ENCODE measurements at places on chromosomes 3 and 15. TPM values are rescaled to one million over a fixed set of nuclear protein-coding genes. Genes with fewer than 3 reads are reported as not detected.

The ECE2 gene
- not detected for total RNA-seq

The PLSCR5 gene
- not detected for total RNA-seq

The RAF1 gene
- 85.0 TPM for total RNA-seq

The COLQ gene
- 5.6 TPM for total RNA-seq

DNA sequence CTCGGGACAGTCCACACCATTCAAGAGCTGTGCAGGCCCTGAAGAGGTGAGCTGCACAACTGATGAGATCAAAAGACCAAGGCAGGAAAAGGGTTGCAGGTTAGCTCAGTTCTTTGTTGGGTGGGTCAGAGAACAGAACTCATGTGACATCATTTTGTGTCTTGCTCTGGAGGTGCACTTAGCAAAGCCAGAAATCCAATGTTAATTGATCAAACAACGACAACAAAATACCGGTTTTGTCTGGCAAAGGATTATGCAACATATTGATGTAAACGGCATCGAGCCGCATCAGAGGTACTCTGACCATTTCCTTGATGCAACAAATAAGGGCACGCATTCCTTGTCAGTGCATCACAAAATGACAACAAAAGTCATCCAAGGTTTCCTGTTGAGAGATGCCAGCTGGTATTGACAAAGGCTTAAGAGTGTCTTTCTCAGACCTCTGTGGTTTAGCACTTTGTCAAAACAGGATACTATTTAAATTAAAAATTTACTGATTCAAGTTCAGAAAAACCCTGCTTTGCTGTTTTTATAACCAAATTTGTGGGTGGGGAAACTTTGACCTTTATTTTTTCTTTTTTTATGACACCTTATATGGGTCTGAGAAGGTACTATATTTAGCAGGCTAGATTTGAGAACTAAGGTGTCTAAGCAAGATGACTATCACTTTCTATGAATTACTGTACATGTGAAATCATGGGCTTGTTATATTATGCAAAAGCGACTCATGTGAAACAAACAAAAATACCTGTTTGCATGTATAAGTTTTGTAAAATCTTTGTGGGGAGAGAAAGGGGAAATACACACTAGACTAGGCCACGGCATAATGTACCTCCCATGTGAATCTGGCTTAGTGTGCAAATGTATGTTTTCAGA lies 496.1 kb downstream of the FOXP1 start:
- peaks cover 14% of the 10 kb centered on the region for H3K36me3 ChIP-seq
- no peak overlapping the region for H3K4me3 ChIP-seq
- H3K27ac ChIP-seq, result peak overlapping the region; percentile 65
- peaks cover 51% of the 10 kb centered on the region for H3K4me1 ChIP-seq
- H3K27me3 ChIP-seq, result no peaks in the 10 kb centered on the region

DNA sequence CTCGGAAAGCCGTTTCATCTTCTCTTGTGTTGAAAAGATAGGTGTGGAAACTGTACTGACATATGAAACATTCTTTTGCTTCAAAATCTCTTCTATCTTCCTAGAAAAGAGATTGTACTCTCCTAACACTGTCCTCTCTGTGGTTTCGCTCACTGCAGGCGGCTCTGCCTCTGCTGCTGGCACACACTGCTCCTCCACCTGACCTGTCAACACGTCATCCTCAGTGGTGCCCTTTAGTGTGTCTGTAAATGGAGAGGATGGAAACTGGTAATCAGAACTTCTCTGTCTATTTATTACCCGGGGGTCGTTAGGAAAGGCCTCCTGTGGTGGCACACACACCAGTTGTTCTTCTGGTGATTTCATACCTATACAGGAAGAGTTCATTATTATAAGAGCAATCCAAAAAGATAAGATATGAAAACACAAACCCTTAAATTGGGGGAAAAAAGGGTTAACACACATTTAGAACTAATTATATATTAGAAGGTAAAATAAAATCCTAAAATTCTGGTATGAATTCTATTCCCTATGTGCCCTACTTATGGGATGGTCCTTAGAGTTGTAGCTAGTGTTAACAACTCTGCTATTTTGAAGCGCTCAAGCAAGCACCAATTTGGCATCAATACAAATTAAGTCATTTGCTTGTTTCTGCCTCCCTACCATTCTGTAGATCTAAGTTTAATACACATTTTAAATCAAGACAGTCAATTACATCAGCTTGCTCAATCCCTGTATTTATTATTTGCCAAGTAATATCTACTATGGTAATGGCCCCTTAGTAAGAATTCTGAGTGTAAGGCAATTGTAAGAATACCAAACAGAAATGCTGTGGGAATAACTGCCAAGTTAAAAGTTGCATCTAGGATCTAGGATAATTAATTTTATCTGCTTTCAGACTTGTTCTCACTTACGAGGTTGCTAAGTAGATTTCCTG lies 49.2 kb downstream of the TASOR start:
- H3K4me1 ChIP-seq, result peaks cover 4% of the 10 kb centered on the region
- H3K27me3 ChIP-seq, result no peaks in the 10 kb centered on the region
- no peak overlapping the region for H3K4me3 ChIP-seq
- H3K27ac ChIP-seq, result peak overlapping the region; percentile 58
- no peak for DNase-seq

- H3K27ac ChIP-seq, result no peak overlapping the region
- no peaks in the 10 kb centered on the region for H3K4me1 ChIP-seq
- DNase-seq, result no peak
- peaks cover 5% of the 10 kb centered on the region for H3K36me3 ChIP-seq
- H3K4me3 ChIP-seq, result no peak overlapping the region
Measured at GRCh38 chr15:60275624-60276023, 122.2 kb downstream of the ANXA2 start.

GRCh38 chr15:99722406-99722805 lies 10.8 kb downstream of the LYSMD4 start:
- no peak overlapping the region for H3K27ac ChIP-seq
- DNase-seq, result no peak
- H3K4me3 ChIP-seq, result no peak overlapping the region
- no peaks in the 10 kb centered on the region for H3K27me3 ChIP-seq
- H3K4me1 ChIP-seq, result peaks cover 40% of the 10 kb centered on the region

DNA sequence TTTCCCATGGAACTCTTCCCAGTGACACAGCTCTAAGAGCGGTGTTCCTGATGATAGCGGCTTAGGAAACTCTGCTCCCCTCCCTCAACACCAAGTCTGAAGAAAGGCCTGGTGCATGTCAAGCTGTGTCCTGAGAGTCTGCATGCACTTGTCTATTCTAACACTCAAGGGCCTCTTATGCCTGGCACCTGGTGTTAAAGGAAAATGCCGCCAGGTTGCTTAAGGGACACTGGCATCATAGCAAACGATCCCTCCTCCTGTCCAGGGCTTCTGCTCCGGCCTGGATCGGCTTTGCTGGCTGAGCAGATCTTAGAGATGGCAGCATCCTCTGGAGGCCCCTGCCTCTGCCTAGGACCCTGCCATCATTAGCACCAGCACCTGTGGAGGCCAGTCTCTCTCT lies 121.7 kb downstream of the MEGF11 start:
- H3K27me3 ChIP-seq, result peaks cover 82% of the 10 kb centered on the region
- DNase-seq, result no peak
- no peak overlapping the region for H3K4me3 ChIP-seq

DNA sequence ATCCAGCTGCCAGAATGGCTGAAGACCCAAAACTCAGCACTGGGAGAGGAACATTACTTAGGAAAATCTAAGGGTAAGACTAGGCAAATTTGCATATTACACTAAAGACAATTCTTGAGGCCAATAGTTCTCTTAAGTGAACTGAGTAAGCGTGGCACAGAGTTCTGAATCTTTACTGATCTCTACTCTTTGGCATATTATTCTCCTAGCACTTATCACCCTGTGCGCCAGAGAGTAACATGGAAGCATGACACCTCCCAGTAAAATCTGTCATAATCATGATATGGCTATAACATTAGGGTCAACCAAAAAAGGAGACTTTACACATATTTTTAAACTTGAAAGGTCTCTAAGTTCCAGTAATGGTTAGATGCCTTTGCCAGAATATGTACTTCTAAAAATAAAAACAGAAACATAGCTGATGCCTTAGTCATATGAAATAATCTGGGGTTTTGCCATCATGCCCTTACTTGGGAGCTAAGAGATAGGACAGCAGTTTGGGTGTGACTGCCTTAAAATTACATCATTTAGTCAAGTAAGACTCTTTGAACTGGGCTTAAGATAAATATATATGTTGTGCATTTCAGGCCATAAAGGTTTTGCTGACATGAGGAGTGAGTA lies 290.5 kb downstream of the PLCL2 start:
- no peaks in the 10 kb centered on the region for H3K27me3 ChIP-seq
- peaks cover 29% of the 10 kb centered on the region for H3K4me1 ChIP-seq
- no peak for DNase-seq
- peak overlapping the region; percentile 81 for H3K27ac ChIP-seq
- no peaks in the 10 kb centered on the region for H3K36me3 ChIP-seq

DNA sequence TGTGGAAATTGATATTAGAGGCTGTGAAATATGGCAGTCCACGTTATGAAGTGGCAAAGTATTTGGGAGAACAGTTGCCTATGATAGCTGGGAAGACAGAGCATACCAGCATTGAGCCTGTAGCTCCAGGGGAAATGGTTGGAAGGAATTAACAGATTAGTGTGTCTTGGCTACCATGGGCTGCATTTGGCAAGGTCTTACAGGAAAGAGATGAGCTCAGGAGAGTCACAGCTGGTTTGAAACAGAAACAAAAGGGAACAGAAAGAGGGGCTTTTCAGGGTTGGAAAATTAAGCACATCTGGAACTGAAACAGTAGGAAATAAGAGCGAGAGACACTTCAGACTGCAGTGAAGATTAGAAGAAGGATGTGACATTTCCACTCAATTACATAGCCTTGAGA lies 141.7 kb downstream of the FBLN2 start:
- H3K4me3 ChIP-seq, result no peak overlapping the region
- no peak overlapping the region for H3K27ac ChIP-seq
- no peaks in the 10 kb centered on the region for H3K4me1 ChIP-seq
- peaks cover 65% of the 10 kb centered on the region for H3K27me3 ChIP-seq

DNA sequence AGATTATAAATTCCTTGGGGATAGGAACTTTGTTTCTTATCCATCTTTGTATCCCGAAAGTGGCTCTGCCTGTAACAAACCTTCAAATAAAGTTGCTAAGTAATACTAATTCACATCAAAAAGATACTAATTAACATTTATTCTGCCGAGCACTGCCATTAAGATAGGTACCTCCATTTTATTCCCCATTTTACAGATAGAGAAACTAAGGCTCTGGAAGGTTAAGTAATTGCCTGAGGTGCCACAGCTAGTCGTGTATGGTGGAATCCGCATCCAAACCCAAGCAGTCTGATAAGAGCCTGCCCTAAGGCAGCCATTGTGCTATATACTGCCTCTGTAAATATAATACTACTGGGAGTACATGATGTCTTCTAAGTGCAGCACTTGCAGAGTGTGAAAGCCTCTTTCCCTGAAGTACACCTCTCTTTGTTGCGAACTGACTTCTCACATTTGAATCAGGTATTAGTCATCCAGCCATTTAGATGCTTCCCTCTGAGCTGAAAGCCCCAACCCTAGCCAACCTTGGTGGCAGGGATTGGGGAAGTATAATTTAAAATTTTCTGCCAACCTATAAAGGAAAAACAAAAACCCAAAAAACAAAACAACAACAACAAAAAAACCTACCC lies 78.5 kb upstream of the CHD2 start:
- H3K4me1 ChIP-seq, result peaks cover 40% of the 10 kb centered on the region
- no peaks in the 10 kb centered on the region for H3K36me3 ChIP-seq
- no peaks in the 10 kb centered on the region for H3K27me3 ChIP-seq
- no peak for DNase-seq
- H3K4me3 ChIP-seq, result no peak overlapping the region

DNA sequence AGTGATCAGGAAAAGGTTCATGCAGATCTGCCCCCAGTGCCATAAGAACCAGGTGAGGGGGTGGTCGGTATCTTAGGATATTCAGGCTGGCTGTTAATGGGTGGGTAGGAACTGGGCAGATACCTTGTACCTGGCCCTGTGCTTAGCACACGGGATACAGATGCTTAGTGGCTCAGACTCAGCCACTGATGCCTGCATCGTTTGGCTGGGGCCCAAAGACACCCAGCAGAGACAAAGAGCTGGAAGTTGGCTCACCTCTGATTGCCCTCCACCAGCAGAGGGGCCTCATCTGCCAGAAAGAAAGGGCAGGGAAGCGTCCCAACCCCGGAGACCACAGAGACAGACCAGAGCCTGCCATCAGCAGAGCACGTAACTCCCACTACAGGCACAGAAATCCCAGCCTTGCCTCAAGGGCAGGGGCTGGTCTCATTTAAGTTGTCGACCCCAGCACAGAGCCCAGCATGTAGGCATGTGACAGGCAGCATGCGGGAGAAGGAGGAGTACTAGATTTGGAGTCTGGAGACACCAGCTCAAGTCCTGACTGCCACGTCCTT lies 64.1 kb upstream of the SLC6A1 start:
- no peak overlapping the region for H3K4me3 ChIP-seq
- peaks cover 9% of the 10 kb centered on the region for H3K4me1 ChIP-seq
- peaks cover 1% of the 10 kb centered on the region for H3K36me3 ChIP-seq
- no peak overlapping the region for H3K27ac ChIP-seq
- DNase-seq, result no peak

DNA sequence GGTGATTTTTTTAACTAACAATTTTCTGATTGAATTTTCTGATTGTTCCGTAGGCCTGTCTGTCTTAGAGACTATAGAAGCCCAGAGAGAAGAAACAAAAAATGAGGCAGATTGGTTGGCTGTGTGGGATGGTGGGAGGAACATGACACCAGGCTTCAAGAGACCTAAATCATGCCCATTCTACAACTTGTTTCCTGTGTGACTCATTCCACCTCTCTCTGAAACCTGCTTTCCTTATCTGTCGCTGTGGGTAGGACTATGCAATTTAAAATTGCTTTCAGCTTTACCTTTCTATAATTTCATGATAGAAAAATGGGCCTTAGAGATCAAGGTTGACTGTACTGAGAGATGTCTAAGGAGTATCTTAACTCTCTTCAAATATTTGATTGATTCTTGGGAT lies 44.5 kb downstream of the OXNAD1 start:
- H3K36me3 ChIP-seq, result peaks cover 10% of the 10 kb centered on the region
- peaks cover 7% of the 10 kb centered on the region for H3K4me1 ChIP-seq
- no peak for DNase-seq
- no peak overlapping the region for H3K4me3 ChIP-seq

- H3K27me3 ChIP-seq, result peaks cover 4% of the 10 kb centered on the region
- no peaks in the 10 kb centered on the region for H3K36me3 ChIP-seq
- H3K27ac ChIP-seq, result no peak overlapping the region
- no peaks in the 10 kb centered on the region for H3K4me1 ChIP-seq
Measured at GRCh38 chr15:66963084-66963483, 102.3 kb upstream of the SMAD3 start.

DNA sequence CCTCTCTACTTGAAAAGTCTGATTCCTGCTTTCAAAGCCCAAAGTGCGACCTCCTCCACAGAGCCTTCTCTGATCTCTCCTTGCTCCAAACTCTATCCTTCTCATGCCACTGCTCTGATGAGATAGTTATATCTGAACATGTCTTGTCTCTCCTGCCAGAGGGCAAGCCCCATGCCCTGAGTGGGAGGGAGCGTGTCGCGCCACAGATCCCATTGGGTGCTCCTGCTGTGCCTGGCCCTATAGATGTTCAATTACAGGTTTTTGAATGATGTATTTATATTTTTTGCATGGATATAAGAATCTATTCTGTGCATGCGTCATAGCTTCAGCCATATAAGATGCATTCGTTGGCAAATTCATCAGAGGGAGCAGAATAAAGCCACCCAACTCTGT lies 20.4 kb downstream of the CORO2B start:
- peaks cover 89% of the 10 kb centered on the region for H3K4me1 ChIP-seq
- no peaks in the 10 kb centered on the region for H3K27me3 ChIP-seq
- H3K36me3 ChIP-seq, result peaks cover 2% of the 10 kb centered on the region
